ENCODE measurements at places on chromosomes 4 and X. TPM values are rescaled to one million over a fixed set of nuclear protein-coding genes. Genes with fewer than 3 reads are reported as not detected.

- no peaks in the 10 kb centered on the region for H3K27me3 ChIP-seq
- no peaks in the 10 kb centered on the region for H3K36me3 ChIP-seq
- no peak overlapping the region for H3K4me3 ChIP-seq
- no peak overlapping the region for H3K27ac ChIP-seq
Measured at GRCh38 chr4:1368421-1369090, 21.5 kb downstream of the UVSSA start.

- H3K36me3 ChIP-seq = no peaks in the 10 kb centered on the region
- DNase-seq = no peak
- no peak overlapping the region for H3K27ac ChIP-seq
- H3K4me3 ChIP-seq = no peak overlapping the region
Measured at GRCh38 chr4:31051151-31051550, 331.0 kb downstream of the PCDH7 start.

GRCh38 chrX:13719192-13719856 lies 15.1 kb downstream of the TRAPPC2 start:
- peak overlapping the region; percentile 73 for H3K27ac ChIP-seq
- H3K27me3 ChIP-seq = no peaks in the 10 kb centered on the region
- peak; percentile 20 for DNase-seq
- H3K4me3 ChIP-seq = no peak overlapping the region
- H3K4me1 ChIP-seq = peaks cover 41% of the 10 kb centered on the region
- peaks cover 66% of the 10 kb centered on the region for H3K36me3 ChIP-seq

GRCh38 chrX:6667048-6667768 lies 132.3 kb upstream of the VCX3A start:
- H3K36me3 ChIP-seq = no peaks in the 10 kb centered on the region
- H3K4me1 ChIP-seq = no peaks in the 10 kb centered on the region
- H3K4me3 ChIP-seq = no peak overlapping the region
- H3K27ac ChIP-seq = no peak overlapping the region
- H3K27me3 ChIP-seq = no peaks in the 10 kb centered on the region
- DNase-seq = no peak

DNA sequence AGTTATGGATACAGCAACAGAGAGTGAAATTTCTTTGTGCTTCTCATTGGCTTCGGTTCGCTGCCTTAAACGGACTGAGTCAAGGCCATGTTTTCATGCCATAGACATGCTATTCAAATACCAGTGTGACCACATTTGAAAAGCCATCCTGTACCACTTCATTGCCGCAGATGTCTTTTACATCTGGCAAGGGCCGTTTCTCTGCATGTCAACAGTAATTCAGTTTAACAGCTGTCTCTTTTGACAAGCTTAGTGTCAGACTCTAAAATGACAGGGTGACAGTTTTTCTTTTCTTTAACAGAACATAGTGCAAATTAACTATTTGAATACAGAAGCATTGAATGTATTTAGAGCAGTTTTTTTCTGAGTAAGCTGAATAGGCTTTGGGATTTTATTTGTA lies 362.2 kb upstream of the POU3F4 start:
- DNase-seq = no peak
- no peak overlapping the region for H3K4me3 ChIP-seq
- no peaks in the 10 kb centered on the region for H3K36me3 ChIP-seq
- H3K27me3 ChIP-seq = no peaks in the 10 kb centered on the region

DNA sequence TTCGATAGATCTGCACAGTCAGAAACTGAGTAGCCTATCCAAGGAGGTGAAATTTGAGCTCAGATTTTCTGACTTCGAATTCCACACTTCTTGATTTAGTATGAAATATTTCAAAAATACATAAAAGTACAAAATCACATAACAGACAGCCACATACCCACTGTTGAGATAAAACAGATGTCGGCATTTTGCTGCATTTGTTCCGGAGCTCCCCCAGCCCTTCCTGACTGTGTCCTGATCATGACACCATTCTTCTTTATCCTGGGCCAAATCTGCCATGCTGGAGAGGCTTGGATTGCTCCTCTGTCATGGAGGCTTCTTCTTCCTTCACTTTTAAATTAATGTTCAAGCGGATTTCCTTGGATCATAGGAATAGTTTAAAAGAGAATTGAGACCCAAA lies 124.2 kb upstream of the RBPJ start:
- no peak for DNase-seq
- peaks cover 69% of the 10 kb centered on the region for H3K4me1 ChIP-seq
- H3K27me3 ChIP-seq = peaks cover 21% of the 10 kb centered on the region
- no peak overlapping the region for H3K4me3 ChIP-seq
- no peak overlapping the region for H3K27ac ChIP-seq
- H3K36me3 ChIP-seq = peaks cover 29% of the 10 kb centered on the region

- DNase-seq = no peak
- no peaks in the 10 kb centered on the region for H3K36me3 ChIP-seq
- H3K4me3 ChIP-seq = no peak overlapping the region
Measured at GRCh38 chr4:87843936-87844335, 11.2 kb downstream of the MEPE start.

- no peaks in the 10 kb centered on the region for H3K36me3 ChIP-seq
- DNase-seq = no peak
- no peaks in the 10 kb centered on the region for H3K4me1 ChIP-seq
- H3K27ac ChIP-seq = no peak overlapping the region
- H3K4me3 ChIP-seq = no peak overlapping the region
Measured at GRCh38 chrX:77404419-77404818, 42.8 kb upstream of the FGF16 start.

DNA sequence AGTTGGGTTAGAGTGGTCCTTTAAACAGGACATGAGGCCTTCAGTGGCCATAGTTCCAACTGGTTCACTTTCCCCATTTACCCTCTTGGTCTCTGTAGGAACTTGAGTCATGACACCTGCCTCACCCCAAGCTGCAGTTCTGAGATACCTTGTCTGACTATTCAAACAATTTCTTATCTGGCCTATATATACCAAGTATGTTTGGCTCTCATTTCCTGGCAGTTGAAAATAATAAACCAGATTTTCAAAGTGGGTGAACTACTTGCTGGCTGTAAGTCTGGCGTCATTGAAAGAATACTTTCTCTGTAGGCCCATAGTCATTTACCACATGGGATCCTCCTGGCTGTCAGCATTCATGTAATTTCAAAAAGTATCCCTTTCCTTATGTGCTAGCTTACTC lies 228.8 kb downstream of the SHROOM3 start:
- no peaks in the 10 kb centered on the region for H3K36me3 ChIP-seq
- peaks cover 9% of the 10 kb centered on the region for H3K4me1 ChIP-seq
- no peak overlapping the region for H3K27ac ChIP-seq
- DNase-seq = no peak

DNA sequence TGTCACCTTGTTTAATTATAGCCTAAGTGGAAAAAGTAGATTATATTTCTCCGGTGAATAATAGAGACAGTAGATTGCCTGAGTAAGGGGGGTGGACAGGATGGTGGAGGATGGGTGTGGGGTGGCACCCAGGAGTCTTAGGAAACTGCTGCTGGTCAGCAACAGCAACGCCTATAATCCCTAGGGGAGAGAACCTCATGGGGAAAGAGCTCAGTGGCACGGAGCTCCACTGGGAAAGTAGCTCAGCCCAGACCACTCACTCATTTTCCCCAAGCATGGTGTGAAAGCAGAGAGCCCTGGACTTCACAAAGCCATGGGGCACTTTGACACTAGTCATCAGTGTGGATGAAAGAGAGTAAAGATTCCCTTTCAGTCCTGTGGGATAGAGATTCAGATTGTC lies 31.1 kb downstream of the METTL14 start:
- DNase-seq = no peak
- no peak overlapping the region for H3K4me3 ChIP-seq
- H3K36me3 ChIP-seq = peaks cover 31% of the 10 kb centered on the region
- no peak overlapping the region for H3K27ac ChIP-seq

DNA sequence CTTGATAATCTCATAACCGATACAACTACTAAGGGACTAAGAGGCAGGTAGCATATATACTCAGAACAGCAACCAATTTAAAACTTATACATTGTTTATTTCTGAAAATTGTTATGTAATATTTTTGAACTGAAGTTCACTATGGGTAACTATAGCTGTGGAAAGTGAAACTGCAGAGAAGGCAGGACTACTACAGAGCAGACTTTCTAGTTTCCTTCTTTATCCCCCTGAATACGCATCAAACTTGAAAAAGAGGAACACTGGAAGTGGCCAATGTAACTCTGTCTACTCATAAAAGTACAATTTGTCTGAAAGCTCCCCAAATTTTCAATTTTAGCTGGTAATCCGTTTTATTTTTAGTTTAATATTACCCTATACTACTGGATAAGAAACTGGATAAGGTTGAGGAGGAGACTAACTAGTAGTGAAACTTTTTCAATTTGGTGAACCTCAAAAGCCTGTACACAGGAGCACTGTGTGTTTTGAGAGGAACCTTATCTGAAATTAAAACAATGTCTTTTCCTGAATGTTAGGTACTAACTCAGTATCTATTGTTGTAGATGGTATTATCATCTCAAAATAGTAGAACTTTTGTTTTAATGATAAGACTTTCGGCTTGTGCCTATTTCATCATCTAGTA lies 225.8 kb downstream of the GABRG1 start:
- no peak for DNase-seq
- no peaks in the 10 kb centered on the region for H3K36me3 ChIP-seq
- H3K27ac ChIP-seq = no peak overlapping the region

DNA sequence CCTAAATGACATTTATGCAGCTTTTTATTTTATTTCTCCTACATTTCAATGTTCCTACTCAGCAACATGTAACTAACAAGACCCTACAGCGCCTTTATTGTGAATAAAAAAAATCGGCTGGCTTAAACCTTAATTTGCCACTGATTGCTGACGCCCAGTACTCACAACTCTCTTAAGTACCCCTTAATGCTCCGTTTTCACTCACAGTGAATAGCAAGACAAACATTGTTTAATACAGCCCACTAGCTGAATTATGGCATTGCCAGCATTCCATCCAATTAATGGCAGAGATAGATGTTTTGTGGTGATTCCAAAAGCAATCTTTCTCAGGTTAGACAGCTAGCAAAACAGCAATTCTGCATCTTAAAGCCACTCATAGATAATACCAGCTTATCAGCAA lies 61.1 kb downstream of the PPARGC1A start:
- H3K27me3 ChIP-seq = no peaks in the 10 kb centered on the region
- H3K4me3 ChIP-seq = no peak overlapping the region
- no peak for DNase-seq
- no peaks in the 10 kb centered on the region for H3K36me3 ChIP-seq
- no peak overlapping the region for H3K27ac ChIP-seq

GRCh38 chr4:147586032-147586431 lies 31.2 kb upstream of the TMEM184C start:
- H3K27me3 ChIP-seq = peaks cover 24% of the 10 kb centered on the region
- H3K4me3 ChIP-seq = no peak overlapping the region
- DNase-seq = no peak
- no peaks in the 10 kb centered on the region for H3K36me3 ChIP-seq

DNA sequence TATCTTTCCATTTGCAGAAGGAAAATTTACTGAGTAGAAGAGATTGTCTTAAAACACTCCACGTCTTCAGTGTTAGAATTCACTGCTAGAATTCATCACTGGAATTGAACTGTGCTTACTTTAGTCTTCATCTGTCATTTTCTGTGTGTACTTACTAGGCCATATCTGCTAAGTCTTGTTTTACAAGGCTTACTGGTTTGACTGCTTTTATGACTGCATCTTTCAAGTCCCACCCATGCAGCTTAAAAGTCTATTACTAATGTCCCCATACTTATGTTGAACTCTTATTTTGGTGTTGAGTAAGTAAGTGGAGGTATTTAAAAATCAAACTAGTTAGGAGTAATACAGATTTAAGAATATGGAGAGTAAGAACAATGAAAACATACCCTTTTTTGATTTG lies 14.6 kb downstream of the CLCN3 start:
- H3K27ac ChIP-seq = no peak overlapping the region
- no peak for DNase-seq
- peaks cover 6% of the 10 kb centered on the region for H3K4me1 ChIP-seq
- H3K36me3 ChIP-seq = peaks cover 39% of the 10 kb centered on the region
- no peaks in the 10 kb centered on the region for H3K27me3 ChIP-seq

GRCh38 chr4:152976212-152976761 lies 40.2 kb downstream of the FHDC1 start:
- H3K27me3 ChIP-seq = peaks cover 1% of the 10 kb centered on the region
- DNase-seq = no peak
- H3K4me3 ChIP-seq = no peak overlapping the region
- no peak overlapping the region for H3K27ac ChIP-seq

GRCh38 chr4:83932750-83933391 lies 397.0 kb downstream of the GPAT3 start:
- H3K4me1 ChIP-seq = no peaks in the 10 kb centered on the region
- H3K36me3 ChIP-seq = no peaks in the 10 kb centered on the region

- H3K4me1 ChIP-seq = no peaks in the 10 kb centered on the region
- no peak for DNase-seq
- no peak overlapping the region for H3K27ac ChIP-seq
- no peak overlapping the region for H3K4me3 ChIP-seq
- peaks cover 12% of the 10 kb centered on the region for H3K36me3 ChIP-seq
Measured at GRCh38 chrX:10070714-10071436, 85.9 kb upstream of the CLCN4 start.

GRCh38 chr4:47704693-47705325 lies 133.1 kb downstream of the CORIN start:
- DNase-seq = no peak
- H3K4me3 ChIP-seq = no peak overlapping the region
- no peak overlapping the region for H3K27ac ChIP-seq
- no peaks in the 10 kb centered on the region for H3K36me3 ChIP-seq
- H3K27me3 ChIP-seq = peaks cover 21% of the 10 kb centered on the region
- H3K4me1 ChIP-seq = no peaks in the 10 kb centered on the region

DNA sequence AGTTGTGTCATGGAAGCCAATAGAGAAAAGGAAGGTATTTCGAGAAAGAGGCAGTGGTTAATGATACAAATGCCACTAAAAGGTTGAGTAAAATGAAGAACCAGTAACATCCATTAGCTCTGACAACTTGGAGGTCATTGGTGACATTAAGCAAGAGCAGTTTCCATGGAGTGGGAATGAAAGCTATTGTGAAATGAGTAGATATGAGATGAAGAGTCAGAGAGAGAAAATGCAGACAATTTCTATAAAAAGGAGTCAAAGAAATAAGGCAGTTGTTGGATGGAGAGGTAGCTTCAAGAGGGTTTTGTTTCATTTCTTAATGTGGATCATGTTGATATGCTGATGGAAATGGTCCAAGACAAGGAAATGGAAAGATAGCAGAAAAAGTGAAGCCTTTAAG lies 9.6 kb upstream of the AMTN start:
- H3K4me1 ChIP-seq = no peaks in the 10 kb centered on the region
- no peak overlapping the region for H3K4me3 ChIP-seq
- H3K27ac ChIP-seq = no peak overlapping the region

BCAP31 gene
- total RNA-seq = 162 TPM

RASGEF1B gene
- 2.4 TPM for total RNA-seq

CSAG2 gene
- 1.3 TPM for total RNA-seq

SPANXD gene
- not detected for total RNA-seq

CNKSR2 gene
- 3.8 TPM for total RNA-seq

ADAM29 gene
- not detected for total RNA-seq

BEND2 gene
- not detected for total RNA-seq

ZCCHC18 gene
- 1.6 TPM for total RNA-seq

IQCM gene
- total RNA-seq = not detected

PLK4 gene
- 45.7 TPM for total RNA-seq

MAGT1 gene
- 56.3 TPM for total RNA-seq

CENPC gene
- total RNA-seq = 36.7 TPM
